ENCODE measurements at places on chromosomes 1 and 21.

DNA sequence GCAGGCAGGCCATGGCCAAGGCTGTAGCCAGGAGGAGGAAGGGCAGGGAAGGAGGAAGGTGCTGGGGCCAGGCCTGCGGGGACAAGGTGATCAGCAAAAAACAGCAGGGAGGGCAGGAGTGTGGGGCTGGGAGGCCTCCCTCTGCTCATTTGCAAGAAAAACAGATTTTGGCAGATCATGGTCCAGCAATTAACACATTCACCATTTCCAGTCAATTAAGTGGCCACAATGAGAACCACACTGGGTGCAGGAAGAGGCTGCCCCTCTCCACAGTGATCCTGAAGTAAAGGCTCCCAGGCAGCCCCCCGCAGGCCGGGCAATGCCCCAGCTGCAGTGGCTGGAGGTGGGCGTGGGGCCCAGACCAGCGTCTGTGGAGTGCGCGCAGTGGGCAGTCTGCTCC, 54.6 kb downstream of the DMRTB1 start:
- ATAC-seq, result no peak

- ATAC-seq, result no peak
Measured at GRCh38 chr1:81174052-81174451, 626.7 kb upstream of the ADGRL2 start.

GRCh38 chr1:8674912-8675311, 142.5 kb downstream of the RERE start:
- ATAC-seq, result peak; percentile 62

DNA sequence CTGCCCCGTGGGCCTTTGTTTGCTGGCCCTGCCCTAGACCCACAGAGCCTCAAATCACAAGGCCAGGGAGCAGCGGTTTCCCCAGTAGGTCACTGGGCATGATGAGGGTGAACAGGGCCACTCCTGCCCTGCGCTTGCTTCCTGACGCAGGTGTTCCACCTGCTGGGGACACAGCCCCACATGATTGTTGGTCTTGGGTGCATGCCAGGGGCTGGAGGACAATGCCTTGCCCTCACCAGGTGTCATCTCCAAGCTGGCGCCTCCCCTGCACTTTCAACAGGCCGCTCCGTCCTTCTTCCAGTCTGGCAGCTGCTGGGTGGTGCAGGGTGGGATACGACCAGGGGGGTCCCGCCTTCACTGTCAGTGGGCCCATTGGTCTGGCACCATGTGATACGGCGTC, 24.3 kb downstream of the IL10RB start:
- no peak for ATAC-seq

- no peak for ATAC-seq
Measured at GRCh38 chr1:29677028-29678024, 441.0 kb downstream of the PTPRU start.

DNA sequence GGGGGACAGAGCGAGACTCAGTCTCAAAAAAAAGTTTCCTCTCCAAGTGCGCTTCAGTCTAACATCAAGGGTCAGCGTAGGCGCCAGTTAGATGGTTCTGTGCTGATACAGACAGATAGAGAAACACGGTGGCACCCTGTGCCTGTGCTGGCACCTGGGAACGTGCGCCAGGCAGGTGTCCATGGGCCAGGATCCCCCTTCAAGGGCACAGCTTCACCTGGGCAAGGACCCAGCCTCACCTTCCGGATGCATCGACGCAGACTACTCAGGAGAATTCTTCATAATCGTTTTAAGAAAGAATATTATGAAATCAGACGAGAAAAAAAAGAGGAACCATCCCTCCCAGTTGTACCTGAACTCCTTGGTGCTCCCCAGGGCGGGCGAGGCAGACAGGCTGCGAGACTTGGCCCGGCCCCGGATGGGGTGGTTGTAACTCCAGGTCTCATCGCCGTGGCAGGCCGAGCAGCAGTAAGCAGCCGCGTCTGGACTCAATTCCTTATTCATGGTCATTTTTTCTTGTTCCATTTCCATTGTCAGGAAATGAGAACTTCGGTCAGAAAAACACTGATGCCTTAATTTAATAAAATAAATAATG, 13.3 kb downstream of the NADK start:
- ATAC-seq, result no peak

DNA sequence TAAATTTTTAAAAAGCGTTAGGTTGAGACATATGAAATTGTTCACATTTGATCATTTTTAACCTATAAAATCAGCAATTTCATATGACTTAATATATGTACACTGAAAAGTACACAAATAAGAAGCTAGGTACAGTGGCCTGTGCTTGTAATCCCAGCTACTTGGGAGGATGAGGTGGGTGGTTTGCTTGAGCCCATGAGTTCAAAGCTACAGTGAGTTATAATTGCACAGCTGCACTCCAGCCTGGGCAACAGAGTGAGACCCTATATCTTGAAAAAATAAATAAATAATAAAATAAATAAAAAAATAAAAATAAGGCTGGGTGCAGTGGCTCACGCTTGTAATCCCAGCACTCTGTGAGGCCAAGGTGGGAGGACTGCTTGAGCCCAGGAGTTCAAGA, 5.2 kb upstream of the EPB41 start:
- ATAC-seq, result no peak
